T-helper 9 cell (primary cell): ENCODE measurements at places on chromosomes 13 and 19.

- no peak for DNase-seq
These were observed 181.9 kb downstream of the PCDH9 start for GRCh38 chr13:67048084-67048820.

DNA sequence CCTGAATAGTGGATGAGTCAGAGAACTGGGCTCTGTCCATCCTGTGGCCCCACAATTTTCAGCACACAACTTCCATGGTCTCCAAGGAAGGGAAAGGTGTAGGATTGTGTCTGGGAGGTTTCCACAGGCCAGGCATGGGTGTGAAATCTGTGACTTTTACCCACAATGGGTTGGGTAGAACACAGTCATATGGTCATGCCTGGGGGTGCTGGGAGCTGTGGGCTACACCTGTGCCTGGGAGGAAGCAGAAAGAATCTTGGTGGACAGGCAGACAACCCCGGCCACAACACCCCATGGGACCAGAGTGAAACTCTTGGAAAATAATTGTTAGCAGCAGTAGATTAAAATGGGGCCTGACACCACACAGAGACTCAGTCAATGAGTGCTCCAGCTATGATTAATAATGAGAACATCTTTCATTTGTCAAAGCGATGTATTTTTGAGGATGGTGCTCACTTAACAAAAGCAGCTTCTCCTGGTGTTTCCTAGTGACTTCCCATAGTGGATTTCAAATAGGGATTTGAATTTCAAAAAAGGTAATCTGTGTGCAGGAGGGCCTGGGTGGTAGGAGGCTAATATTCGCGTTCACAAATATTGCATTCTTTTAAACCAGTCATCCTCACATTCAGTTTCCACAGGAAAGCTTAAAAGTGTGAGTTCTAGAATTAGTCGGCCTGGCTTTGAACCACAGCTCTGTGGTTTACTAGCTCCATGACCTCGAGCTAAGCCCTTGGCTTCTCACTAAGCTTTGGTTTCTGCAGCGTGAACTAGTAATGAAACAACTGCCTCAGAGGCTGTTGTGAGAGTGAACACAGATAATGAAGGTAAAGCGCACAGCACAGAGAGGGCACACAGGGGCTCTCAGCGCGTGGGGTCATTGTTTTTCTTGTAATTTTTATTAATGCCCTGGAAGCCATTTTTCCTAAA lies 89.3 kb upstream of the UQCRFS1 start:
- no peak for DNase-seq

DNA sequence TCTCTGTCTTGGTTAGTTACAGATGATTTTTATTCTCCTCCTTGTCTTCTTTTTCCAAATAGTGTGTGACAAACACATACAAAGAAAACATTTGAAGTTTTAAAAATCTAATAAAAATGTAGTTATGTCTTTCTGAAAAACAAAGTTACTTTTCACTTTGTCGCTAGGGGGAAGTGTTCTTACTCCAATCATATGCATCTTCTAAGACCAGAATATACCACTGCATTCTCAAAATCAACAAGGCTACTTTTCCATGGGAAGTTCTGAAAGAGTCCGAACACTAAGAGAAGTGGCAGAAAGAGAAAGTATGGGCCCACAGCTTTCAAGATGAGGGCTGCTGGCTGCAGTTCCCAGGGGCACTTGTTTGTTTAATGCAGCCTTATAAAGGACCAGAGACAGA lies 208.9 kb downstream of the DCT start:
- no peak for DNase-seq

GRCh38 chr13:112602189-112602588 lies 14.2 kb upstream of the TUBGCP3 start:
- no peak for DNase-seq

DNA sequence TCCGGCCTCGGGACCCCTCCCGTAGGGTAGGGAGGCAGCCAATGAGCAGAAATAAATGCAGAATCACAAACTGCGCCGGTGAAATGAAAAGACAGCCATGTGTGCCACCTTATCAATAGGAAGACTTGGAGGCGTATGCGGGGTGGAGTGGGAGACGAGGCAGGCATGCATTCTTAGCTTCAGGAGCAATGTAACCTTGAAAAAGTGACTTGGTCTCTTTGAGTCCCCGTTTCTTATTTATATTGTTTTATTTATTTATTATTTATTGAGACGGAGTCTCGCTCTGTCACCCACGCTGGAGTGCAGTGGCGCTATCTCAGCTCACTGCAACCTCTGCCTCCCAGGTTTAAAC lies 16.0 kb downstream of the SSC5D start:
- DNase-seq: no peak

- DNase-seq: peak; percentile 25
These were observed 26.0 kb upstream of the ZNF331 start for GRCh38 chr19:53511933-53512374.

GRCh38 chr13:40102854-40103253 lies 447.4 kb downstream of the COG6 start:
- no peak for DNase-seq

GRCh38 chr19:48968179-48968661 lies 3.1 kb downstream of the FTL start:
- no peak for DNase-seq

DNA sequence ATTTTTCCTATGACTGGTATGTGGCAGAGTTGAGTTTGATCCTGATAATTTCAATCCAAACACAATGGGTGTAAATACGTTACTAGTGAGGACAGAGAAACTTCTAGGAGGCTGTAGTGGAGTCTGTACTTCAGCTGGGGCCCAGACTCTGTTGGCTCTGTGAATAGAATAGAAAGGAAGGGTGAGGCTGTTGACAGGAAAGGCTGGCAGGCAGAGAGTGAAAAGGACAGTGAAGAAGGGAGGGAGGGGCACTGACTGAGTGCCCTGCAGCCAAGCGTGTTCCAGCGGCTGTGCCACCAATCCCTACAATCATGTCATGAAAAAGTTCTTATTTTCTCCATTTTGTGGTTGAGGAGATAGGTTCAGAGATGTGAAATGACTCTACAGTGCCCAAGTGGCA lies 80.5 kb downstream of the MBNL2 start:
- no peak for DNase-seq

DNA sequence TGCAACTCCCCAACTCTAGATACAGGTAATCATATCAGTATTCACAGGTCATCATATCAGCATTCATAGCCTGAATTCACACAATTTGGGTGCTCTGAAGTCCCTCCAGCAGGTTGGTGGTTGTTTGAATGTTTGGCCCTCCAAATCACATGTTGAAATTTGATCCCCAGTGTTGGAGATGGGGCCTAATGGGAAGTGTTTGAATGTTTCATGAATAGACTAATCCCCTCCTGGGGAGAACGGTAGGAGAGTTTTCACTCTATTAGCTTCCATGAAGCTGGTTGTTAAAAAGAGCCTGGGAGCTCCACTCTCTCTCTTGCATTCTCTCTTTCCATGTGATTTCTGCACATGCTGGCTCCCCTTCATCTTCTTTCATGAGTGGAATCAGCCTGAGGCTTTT lies 288.6 kb upstream of the PCDH9 start:
- no peak for DNase-seq

DNA sequence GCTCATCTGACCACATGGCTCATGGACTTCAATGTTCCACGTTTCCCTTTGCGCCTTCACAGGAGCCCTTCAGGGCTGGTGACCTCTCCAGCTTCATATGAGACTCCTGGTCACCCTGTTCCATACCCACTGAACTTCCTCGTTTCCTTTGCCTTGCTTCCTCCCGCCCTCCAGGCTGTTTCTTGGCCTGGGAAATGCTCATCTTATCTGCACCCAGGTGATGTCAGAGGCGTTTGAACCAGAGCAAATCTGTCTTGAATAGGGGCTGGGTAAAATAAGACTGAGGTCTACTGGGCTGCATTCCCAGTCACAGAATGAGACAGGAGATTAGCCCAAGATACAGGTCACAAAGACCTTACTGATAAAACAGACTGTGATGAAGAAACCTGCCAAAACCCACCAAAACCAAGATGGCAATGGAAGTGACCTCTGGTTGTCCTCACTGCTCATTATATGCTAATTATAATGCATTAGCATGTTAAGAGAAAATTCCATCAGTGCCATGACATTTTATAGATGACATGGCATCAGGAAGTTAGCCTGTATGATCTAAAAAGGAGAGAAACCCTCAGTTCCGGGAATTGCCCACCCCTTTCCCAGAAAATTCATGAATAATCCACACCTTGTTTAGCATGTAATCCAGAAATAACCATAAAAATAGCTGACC lies 102.7 kb downstream of the DCLK1 start:
- no peak for DNase-seq

DNA sequence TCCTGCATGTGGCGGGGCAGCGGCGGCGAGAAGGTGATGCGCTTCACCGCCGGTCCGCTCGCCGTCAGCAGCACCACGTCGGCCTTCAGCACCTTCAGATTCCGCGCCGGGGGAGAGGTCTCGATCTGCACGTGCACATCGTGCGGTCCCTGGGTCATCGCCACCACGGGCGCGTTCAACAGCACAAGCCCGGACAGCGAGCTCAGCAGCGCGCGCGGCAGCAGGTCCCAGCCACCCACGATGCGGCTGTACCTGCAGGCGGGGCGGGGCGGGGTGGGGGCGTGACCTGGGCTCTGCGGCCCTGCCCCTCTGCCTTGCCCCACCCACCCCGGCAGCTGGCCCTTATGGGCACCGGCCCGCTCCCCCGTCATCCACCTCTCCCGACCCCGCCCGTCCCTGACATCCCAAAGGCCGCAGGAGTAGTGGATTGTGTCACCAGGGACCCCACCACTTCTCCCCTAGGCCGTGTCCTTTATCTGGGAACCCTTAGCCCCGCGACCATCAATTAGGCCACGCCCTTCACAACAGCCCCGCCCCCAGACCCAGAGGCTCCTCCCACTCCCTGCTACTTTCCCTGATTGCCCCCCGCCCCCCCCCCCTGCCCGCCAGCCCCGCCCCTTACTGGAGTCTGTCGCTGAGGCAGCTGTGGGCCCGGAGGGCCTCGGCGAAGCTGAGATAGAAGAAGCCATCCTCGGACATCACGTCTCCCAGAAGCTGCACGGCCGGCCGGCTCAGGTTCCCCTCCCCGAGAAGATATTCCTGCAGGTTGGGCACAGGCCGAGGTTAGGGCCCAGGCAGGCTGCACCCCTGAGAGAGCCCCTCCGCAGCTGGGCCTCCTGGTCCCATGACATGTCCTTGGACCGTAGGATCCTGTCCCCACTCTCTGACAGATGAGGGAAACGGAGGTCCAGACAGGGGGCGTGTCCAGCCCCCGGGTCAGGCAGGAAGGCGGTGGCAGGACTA lies 6.1 kb downstream of the IL4I1 start:
- DNase-seq: peak; percentile 71

GRCh38 chr19:31270897-31271296 lies 78.3 kb downstream of the TSHZ3 start:
- no peak for DNase-seq

DNA sequence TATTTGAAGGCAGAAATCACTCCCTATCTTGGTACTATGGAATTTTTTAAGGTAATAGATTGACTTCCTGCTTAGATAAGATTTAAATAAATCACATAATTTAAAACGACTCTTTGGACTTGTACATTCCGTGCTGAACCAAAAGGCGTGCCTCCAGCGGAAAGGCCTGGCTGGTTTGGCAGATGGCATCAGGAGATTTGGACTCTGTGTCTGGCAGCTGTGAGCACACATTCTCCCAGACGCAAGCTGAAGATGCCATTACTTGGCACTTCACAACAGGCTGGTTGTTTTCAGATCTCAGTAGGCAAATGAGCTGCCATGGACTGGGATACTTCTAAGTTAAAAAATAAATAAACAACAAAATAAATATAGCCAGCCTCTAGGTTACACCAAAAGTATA lies 104.5 kb upstream of the SLC15A1 start:
- no peak for DNase-seq

GRCh38 chr13:80550971-80551441 lies 210.1 kb upstream of the SPRY2 start:
- DNase-seq: no peak

DNA sequence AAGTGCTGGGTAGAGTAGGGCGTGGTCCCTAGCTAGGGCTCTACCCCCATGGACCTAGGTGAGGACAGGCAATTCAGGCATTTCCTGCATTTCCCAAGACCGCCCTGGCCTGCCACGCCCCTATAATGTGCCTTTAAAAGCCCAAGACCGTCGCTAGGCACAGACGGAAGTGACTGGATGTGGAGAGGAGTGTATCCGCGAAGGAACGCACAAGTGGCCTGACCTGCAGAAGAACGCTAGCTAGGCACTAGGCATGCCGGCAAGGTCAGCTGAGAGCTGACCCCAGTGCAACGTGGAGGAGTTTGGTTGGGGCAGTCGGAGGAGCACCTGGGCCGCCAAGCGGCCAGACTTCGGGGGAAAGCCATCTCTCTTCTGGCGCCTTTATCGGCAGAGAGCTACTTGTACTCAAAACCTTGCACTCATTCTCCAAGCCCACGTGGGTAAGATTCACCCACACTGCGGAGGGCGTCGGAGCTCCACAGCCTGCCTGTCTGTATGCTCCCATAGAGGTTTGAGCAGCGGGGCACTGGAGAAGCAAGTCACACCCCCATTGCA lies 370.0 kb downstream of the FGF9 start:
- DNase-seq: no peak

GRCh38 chr13:95740979-95741320 lies 64.0 kb downstream of the DNAJC3 start:
- DNase-seq: no peak

- no peak for DNase-seq
These were observed 204.9 kb downstream of the USP12 start for GRCh38 chr13:26966701-26967080.

DNA sequence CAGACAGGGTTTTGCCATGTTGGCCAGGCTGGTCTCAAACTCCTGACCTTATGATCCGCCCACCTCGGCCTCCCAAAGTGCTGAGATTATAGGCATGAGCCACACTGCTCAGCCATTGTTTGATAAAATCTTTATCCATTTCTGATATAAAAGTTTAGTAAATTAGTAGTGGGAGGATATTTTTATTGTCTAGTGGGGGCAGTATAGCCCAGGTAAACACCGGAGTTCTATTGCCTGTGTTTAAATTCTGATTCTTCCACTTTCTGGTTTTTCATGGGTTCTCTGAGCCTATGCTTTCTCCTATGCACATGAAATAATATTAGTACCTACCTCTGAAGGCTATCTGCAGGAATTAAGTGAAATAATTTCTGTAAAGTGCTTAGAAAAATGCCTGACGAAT lies 20.1 kb upstream of the ARHGEF18 start:
- DNase-seq: no peak

DNA sequence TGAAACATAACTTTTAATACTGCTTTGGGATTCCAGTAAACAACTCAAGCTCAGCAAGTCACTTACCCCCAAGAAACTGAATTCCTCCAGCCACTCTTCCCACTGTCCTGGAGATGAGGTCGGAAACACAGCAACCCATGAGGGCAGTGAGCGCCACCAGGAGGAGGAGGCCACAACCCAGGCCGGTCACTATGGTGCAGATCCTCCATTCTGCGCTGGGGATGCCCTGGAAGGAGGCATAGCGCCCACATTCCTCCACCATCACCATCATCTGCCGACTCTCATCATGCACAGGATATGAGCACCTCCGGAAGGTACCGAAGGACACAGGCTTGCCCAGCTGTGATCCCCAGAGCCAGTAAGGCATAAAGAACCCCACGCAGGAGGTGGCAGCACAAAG lies 2.2 kb downstream of the LHFPL6 start:
- no peak for DNase-seq

DNA sequence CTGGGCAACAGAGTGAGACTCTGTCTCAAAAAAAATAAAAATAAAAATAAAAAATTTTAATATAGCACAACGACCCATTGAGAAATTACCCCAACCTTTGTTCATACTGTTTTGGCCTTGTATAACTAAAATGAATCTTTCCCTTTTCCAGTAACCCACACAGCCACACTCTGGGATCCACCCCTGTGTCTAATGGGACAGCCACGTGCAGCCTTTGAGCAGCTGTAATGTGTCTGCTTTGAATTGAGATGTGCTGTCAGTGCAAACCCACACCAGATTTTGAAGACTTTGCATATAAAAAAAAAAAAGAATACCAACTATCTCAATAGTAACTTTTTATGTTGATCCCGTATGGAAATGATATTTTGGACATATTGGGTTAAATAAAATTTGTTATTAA lies 112.7 kb upstream of the UBL3 start:
- DNase-seq: no peak
